ENCODE measurements at places on chromosomes 1 and 21.

DNA sequence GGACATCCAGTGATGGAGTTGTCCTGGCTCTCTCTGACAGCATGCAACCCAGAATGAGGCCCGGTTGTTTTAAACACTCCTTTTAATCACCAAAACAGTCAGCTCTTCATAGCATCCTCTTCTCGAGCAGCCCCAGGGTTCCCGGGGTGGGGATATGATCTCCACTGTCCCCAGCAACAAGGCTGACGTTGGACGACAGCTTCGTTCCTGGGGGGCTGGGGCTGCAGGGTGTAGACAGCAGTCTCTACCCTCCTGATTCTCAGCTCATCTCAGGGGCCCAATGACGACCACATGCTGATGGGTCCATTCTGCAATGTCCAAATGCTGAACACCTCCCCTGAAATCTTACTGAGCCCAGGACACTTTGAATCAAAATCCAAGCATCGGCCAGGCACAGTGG lies 27.0 kb downstream of the TRIM11 start:
- no peak for DNase-seq

DNA sequence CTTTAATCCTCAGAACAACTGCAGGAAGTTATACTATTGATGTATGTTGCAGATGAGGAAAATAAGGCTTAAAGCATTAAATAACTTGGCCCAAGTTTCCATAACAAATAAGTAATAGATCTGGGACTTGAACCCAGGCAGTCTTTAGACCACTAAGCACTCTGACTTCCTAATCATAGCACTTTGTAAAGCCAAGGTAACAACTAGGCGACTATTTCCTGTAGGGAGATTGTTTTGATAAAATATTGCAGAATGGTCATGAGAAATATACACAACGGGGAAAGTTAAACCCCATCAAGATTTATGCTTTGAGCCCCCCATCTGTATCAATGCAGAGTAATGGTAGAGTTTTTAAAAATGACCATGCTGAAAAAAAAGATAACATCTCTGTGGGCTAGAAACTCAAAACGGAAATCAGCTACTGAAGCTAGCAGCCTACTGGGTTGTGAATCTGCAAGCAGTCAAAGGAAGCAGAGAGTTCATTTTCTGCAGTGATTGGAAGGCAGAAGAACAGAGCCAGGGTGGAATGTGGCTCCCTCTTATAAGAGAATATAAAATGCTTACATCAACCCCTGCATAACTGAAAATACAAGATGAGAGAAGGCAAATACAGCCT lies 111.2 kb upstream of the OLIG2 start:
- DNase-seq, result no peak

GRCh38 chr1:17301767-17302166 lies 6.2 kb upstream of the PADI4 start:
- DNase-seq, result no peak

- no peak for DNase-seq
Observed at GRCh38 chr1:222284466-222284865, 263.4 kb downstream of the HHIPL2 start.

DNA sequence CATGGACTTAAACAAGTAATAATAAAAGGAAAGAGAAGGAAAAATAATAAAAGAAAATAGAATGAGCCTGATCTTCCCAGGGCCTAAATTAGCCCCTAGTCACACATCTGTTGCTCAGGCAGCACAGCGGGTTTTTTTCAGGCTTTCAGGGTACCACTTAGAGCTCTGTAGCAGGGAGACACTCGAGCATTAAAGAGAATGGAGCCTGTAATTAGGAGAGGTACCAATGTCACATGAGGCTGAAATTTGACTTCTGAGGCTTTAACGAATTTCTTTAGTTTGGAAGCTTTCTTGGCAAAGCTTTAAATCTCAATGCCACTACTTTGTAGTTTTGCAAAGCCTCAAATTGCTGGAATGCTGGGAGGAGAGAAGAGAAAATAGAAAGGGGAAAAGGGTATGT lies 116.3 kb downstream of the AK5 start:
- DNase-seq, result no peak

GRCh38 chr1:166903232-166903631 lies 27.2 kb upstream of the TADA1 start:
- no peak for DNase-seq

DNA sequence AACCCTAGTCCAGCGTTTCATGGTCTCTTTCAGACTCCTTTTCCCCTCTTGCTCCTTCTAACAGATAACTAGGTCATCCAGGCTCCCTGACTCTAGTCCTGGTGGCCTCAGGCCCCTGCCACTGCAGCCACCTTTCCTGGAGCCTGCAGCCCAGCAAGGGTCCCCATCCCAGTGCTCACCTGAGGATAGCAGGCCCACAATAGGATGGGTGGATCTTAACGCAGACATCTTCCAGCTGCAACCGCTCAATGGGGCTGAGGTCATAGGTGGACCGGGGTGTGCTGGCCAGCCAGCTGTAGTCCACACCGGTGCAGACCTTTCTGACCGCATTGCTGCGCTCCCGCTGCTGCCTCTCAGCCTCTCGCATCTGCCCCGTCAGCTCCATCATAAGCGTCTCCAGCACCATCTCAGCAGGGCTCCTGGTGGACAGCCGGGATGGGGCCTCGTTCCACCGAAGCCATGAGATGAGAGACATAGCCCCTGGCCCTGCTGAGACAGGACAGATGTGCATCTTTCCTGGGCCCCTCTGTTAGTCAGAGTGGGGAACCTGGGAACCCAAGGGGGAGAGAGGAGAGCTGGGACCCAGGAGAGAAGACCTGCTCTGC lies 10.9 kb downstream of the RD3 start:
- DNase-seq, result no peak

DNA sequence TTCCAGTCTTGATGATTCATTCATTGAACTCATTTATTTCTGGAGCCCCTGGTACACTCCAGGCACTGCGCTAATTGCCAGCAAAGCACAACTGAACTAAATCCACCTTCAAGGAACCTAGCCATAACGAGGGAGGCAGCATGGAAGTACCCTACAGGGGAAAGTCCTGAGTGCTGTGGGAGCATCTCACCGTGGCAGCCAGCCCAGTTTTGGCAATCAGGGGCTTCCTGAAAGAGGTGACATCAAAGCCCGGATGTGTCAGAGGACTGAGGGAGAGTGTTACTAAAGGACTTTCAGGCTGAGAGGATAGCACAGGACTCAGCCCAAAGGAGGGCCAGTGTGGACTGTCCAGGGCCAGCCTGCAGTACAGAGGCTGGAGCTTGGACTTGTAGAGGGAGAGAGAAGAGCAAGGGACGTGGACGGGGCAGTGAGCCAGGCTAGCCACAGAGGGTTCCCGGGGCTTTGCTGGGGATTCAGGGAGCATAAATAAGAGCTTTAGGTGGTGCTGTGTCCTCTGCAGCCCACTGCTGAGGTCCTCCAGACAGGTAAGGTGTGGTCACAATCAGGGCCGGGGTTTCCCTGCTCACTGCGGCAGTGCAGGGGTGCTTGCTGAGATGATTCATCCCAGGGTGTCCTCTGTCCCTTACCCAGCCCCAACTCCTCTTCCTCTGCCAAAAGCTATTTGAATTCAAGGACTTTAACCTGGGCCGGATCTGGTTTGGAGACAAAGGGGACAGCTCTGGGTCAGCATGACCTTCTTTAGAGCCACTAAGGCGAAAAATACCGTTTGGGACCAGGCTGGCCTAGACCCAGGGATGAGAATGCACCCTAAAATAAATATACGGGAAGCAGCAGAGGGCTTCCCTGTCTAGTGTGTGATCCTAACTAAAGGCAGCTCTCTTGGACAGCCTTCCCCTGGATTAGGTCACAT lies 128.3 kb downstream of the EDEM3 start:
- no peak for DNase-seq

GRCh38 chr21:37153196-37153934 lies 80.3 kb downstream of the TTC3 start:
- peak; percentile 92 for DNase-seq

GRCh38 chr1:27383661-27384060 lies 528 bp upstream of the CD164L2 start:
- DNase-seq, result no peak

DNA sequence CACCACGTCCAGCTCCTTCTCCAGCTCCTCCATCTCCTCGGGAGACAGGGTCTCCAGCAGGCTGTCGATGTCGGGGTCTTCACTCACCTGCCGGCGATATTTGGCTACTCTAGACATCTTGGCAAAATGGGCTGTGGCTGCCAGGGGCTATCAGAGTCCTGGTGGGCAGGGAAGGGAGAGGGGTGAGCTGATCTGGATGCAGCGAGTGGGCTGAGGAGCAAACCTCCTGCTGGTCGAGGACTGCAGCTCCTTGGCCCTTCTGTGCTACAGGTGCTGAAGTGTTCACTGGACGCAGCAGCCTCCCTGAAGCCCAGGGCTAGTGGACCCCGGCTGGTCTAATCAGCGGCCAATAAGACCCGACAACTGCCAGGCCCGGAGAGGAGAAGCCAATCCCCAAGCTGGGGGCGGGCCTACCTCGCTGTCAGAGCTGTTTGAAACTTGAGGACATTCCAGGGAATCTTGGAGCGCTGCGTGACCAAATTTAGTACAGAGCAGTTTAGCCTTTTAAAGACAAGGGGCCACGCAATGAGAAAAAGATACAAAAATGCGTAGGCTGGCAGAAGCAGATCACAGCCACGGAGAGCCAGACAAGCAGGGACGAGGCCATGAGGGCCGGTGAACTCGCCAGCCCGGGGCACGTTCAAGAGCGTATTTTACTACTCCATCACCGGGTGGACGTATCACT lies at the start of gene LMOD1:
LMOD1 (minus strand) TSS at position 325 of the 685 bp plus-strand sequence; CDS start at position 117, 208 bp downstream.
- peak; percentile 91 for DNase-seq

DNA sequence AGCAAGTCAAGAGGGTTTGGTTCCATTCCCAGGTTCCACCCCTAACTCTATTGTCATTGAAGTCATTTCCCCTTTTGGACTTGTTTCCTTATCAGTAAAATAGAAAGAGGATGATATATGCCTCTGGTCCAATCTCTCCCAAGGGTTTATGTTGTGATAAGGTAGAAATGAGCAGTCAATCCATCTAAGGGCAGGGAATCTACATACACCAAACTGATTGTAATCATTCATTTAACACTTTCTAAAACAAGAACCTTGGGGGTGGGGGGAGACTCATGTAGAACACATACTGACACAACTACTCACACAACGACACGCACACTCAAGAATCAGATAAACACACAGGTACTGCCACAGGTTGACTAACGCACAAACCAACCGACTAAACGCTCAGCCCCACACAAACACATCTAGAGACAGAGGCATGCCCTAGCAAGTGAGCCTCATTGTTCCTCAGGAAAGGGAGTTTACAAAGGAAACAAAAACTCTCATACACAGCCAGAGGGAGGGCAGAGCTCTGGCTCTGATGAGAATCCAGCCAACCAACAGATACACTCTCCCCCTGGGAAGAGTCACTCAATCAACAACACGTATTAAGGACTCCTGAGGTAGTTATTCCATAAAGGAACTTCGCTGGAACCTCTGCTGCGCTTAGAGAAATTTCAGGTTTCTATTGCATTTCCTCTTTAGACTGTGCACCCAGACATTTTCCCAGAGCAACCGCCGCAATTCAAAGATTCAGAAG lies 1.0 kb downstream of the F11R start:
- DNase-seq, result no peak

- DNase-seq, result no peak
Observed at GRCh38 chr1:21246905-21247642, 43.2 kb downstream of the ECE1 start.

DNA sequence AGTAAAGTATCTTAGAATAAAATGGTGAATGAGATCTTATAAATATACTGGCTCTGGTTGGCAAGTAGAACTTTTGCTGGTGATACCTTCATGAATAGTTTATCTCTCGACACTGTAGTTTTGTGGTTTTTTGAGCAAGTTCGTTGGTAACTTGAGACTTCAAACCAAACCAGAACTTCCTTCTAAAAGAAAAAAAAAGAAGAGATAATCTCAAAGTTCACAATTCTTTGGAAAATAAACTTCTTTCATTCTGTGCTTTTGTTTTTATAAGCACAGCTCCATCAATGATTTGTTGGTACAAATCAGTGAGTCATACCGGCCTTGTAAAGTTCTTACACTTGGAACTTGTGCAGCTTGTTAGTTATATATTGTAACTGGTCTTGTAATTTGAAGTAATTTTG lies 2.3 kb downstream of the HIPK1 start:
- no peak for DNase-seq

DNA sequence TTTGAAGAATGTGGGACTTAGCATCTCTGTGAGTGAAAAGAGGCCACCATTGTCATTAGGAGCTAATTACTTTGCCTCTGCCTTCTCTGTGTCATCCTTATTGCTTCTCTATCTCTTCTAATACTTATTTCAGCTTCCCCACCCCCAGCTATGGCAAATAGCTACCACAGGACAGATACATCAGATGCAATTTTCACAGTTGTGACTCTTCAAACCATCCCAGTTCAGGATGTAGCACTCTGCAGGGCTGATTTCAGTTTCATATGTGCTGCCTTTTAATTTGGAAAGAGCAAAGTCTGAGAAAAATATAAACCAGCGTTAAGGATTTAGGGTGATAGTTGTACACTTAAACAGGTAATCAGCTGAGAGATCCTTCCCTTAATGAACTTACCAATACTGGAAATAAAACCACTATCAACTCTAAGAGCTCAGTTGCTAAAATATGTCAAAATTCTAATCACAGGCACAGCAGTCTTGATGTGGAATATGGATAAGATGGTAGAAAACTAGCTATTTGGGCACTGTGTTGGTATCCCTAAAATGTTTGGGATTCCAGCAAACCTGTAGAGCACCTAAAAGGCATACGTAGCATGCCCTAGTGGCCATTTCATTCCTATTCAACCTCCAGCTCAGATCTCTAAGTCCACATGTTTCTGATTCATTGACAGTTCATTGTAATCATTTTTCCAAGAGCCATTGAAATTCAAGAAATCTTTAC lies 148.4 kb downstream of the SYT2 start:
- no peak for DNase-seq

- no peak for DNase-seq
Observed at GRCh38 chr21:34838956-34839820, 170.4 kb downstream of the CLIC6 start.

DNA sequence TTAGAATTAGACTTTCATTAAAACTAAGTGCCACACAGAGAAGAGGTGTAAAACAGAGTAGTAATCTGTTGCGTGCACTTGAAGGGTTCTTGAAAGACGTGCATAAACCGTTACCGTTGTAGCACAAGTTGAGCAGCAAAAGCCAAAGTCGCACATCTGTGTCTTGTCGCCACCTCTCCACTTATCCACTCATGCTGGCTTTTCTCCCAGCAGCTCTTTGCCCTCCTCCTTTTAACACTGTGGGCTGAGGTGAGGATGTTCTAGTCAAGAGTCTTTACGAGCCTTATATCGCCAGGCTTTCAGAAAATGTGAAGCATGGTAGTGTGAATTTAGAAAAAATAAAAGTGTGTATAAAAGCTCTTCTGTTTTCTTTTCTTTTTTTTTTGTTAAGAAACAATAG lies 48.0 kb downstream of the NR5A2 start:
- no peak for DNase-seq

- DNase-seq, result peak; percentile 75
Observed at GRCh38 chr1:236904892-236905741, 99.1 kb downstream of the MT1HL1 start.

- peak; percentile 58 for DNase-seq
Observed at GRCh38 chr1:5938101-5938646, 54.1 kb downstream of the NPHP4 start.

DNA sequence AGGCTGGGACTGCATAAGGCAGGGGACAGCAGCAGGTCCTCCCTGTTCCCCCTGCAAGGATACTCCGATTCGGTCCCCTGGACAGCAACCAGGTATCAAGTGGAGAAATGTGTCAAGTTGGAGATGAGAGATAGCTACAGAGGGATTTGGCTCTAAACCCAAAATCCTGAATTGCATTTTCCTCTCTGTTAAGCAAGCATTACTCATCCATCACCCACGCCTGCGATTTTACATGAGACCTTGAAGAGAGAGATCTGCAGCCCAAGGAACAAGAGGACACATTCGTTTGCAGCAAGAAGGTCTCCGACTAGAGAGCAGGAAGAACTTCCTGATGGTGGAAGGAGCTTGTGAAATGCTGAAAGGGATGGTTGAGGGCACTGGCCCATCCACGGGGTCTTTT lies 21.9 kb downstream of the SYT2 start:
- DNase-seq, result no peak

Data from fibroblast of skin of left quadriceps (primary cell).